ENCODE measurements at places on chromosomes 5 and 9.
A peak's percentile ranks its signal among the peaks of the same experiment; 100 is the strongest.

- no peak for DNase-seq
Observed at GRCh38 chr5:109688630-109688969, 1.1 kb upstream of the MAN2A1 start.

- DNase-seq: no peak
Observed at GRCh38 chr9:113532809-113533190, 69.3 kb downstream of the RGS3 start.

DNA sequence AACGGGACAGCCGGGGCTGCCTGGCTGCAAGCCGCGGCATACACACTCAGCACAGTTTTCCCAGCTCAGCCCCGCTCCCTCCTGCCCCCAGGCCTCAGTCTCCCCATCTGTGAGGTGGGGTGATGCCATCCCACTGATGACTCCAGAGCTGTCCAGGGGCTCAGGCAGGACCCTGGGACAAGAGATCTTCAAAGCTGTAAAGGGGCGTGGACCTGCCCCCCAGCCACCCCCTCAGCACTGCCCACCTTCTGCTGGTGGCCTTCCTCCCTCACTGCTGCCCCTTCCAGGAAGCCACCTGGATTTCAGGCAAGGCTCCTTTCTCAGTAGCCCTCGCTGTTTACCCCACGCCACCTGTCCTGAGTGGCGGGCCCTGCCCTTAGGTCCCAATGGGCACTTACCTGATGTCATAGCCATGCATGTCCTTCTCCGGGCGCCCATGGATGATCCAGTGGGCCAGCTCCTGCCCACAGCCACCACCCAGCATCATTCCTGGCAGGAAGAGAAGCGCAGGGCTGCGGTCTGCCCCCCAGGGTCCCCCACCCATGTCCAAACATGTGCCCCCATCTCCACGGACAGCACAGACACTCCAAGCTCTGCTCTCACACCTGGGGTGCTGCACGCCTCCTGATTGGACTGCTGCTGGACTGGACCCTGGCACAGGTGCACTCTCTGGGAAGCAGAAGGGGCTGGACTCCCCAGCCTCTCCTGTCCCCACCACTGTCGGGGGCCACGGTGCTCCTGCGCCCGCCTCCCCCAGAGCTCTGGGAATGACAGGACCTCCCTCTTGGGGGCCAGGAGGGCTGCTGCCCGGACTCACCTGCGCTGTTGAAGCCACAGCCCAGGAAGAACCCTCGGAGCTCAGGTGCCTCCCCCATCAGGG is 25.7 kb downstream of the SARDH start:
- DNase-seq: no peak

- no peak for DNase-seq
Observed at GRCh38 chr9:108336575-108336974, 519.2 kb downstream of the ACTL7B start.

DNA sequence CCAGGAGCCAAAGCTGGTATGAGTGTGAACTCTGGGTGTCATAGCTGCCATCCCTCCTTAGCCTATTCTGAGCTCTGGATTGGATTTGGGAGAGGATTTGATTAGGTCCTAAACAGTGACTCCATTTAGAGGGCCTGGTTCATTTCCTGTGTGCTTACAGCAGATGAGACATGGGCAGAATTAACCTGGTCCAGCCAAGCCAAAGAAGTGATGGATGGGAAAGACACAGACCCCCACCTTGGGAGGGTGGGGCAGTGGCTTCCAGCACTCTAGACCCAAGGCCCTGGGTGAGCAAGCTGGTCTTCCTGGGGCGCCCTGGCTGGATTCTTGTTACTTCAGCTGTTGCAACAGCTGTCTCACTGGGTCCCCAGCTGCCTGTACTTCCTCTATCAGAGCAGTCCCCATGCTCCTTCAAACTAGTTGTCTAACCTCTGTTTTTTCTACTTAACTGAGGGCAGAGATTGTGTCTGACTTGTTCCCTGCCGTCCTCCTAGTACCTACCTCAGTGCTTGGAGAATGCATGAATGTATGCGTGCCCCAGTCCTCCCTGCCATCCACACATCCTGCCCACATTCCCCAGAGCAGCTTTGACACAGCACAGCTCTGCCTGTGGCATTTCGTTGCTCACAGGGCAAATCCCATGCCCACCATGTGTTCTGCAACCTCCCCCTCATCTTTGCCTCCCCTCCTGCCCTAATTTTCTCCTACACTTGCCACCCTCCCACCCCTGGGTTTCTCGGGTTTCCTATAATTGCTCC is 115.9 kb downstream of the RGS3 start:
- peak; percentile 47 for DNase-seq

DNA sequence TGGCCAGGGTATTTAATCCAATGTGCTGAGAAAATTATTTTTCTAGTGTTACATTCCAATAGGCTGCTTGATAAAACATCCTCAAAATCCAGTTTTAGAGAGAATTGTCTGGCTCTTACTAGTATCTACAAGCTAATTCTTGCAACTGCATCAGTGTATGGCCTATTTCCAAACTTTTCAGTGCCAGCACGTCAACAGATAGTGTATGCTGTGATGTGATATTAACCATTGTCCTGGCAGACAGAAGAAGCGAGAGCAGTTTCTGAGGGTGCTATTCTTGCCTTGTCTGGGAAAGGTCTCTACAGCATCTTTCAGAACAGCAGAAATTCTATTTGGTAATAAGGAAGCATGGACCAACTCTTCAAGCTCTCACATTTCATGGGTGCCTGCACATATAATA is 174.2 kb upstream of the CDH12 start:
- no peak for DNase-seq

GRCh38 chr5:101677961-101678360 is 618.1 kb downstream of the SLCO4C1 start:
- DNase-seq: no peak

- DNase-seq: peak; percentile 36
Observed at GRCh38 chr9:68552700-68553476, 12.2 kb upstream of the TMEM252 start.

GRCh38 chr5:83253720-83254119 is 176.4 kb downstream of the XRCC4 start:
- no peak for DNase-seq

- no peak for DNase-seq
Observed at GRCh38 chr5:87263498-87263897, 4.2 kb upstream of the RASA1 start.

DNA sequence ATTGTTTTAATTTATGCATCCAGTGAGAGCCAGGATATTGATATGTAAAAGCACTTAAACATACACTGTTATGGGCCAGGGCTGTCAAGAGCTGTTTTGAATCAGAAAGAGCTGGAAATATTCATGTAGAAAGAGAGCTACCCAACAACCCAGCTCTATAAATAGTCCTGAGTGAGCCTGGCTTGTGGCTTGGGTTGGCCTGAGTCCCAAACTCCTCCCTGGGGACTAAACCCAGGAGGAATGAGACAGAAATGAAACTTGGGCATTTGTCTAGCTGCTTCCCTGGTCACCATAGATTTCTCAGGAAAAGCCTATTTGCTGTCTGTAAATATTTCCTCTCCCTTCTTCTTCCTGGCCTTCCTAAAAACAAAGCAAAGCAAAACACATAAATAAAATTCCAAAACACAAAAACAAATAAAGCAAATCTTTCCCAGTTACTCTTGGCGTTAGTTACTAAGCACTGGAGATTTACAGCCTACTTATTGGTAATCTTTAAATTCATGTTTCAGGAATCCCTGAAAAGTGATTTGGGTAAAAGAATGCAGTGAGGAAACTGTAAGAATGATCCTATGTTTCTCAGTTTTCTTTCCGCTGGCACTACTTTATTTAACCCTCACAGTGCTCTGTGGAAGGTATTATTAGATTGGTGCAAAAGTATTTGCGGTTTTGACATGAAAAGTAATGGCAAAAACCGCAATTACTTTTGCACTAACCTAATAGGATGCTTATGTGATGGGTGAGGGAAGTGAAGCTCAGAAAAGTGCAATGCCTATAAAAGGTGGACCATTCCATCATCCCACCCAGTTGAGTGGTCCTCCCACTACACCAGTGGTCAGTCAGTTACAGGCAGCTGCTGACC is 111.8 kb downstream of the CARTPT start:
- DNase-seq: peak; percentile 42

GRCh38 chr9:36093384-36093783 is 43.1 kb upstream of the GLIPR2 start:
- DNase-seq: no peak

DNA sequence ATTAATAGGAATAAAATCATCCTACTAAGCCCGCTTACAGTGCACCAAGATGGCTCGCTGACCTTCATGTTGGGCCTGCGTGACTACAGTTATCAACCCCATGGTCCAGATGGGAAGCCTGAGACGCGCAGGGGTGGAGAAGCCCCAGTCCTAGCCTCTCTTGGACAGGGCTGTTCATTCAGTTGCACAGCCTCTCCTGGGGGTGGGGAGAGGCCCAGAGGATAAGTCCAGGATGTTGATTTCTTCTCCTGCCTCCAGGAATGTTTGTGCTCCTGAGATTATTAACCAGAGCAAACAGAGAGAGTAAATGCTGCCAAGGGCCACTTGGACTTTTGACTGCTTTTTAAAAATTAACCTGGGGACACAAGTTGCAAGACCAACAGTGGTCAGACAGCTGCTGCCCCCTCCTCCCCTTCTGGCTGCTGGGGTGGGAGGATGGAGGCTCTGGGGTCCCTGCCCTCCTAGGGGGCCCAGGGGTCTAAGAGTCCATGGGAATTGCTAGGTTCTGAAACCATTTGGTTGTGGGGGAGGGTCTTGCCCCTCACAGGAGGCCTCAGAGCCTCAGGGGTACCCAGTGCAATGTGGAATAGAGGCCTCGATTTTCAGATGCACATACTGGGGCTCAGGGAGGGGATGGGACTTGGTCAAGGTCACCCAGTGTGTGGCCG is 2.8 kb upstream of the AMBP start:
- DNase-seq: no peak

DNA sequence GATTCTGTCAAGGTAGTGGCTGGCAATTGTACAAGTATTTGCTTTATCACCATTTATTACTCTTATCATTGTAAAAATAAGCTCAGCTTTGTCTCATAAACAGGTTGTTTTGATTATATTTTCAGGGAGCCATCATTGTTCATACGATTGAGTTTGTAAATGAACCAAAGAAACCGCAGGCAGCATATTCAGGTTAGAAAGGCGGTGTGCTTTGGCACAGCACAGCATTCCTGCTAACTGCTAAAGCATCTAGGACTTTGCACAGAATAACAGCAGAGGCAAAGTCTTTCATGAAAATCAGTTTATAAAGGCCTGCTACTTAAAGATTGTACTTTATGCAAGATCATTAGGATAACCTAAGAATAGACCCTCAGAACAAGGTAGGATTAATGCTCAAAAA is 281.5 kb upstream of the SLC24A2 start:
- no peak for DNase-seq

DNA sequence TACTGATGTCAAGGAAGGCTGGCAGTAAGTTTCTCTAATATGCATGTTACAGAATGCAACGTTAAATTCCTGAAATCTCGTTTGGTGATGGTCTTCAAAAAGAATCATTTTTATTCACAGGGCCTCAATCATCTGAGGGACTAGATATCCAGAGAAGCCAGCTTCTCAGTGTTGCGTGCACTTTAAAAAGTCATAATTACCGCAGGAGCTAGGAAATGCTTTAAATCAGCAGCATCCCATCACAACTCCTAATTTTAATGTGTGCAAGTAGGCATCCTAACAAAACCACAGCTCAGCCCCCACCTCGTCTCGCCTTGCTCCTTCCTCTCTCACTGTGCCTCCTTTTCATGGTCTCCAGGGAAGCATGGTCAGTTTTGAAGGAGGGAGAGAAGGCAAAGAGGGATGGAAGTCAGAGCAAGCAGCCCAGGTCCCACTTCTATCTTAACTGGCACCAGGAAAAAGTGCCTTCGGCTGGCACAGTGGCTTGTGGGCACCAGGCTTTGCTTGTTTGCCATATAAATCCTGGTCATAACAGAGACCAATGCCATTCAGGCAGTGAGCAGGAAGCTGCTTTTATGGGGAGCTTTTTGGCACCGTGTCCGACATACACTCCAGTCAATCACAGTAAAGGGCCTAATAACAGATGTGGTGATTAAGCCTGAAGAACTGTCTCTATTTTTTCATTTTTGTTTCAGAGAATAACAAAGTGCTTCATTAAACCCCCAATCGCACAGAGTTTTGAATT is 21.4 kb downstream of the MEGF10 start:
- DNase-seq: no peak

DNA sequence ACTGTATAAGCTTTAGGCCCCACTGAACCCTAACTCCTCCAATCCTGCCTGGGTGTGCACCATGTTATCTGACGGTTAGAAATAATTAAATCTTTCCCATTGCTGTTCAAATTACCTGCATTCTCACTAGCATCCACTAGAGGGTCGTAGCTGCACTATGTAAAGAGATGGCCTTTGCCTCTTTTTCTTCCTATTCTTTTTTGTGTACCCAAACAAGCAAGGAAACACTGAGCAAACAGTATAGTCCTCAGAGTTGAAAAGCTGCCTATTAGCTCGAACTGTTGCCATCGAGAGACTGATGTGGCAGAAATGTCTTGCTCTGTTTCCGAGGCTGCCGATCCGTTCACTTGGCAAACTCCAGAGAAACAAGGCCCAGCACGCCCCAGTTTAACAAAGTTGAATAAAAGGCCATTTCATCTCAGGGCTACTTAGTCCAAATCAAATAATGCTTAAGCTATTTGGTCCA is 163.8 kb upstream of the TRPM3 start:
- DNase-seq: peak; percentile 40

DNA sequence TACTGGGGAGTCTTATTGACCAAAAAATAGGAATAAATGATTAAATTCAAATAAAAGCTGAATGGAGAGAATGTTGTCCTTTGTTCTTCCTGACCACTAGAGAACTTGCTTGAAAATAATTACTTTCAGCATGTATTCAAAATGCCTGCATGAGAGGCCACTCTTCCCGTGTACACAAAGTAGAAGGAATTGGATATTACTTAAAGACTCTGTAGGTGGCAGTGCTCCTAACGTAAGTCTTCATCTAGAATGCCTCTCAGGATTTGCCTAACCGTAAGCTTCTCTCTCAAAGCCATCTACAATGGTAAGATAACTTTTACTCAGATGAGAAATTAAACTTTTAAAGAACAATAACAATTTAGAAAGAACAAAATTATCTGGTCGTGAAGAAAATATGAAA is 620.0 kb upstream of the CCNG1 start:
- DNase-seq: no peak

GRCh38 chr5:167565189-167565954 is 726.1 kb upstream of the WWC1 start:
- no peak for DNase-seq

- DNase-seq: no peak
Observed at GRCh38 chr5:39700523-39700922, 275.7 kb upstream of the DAB2 start.

- peak; percentile 80 for DNase-seq
Observed at GRCh38 chr5:56011835-56012234, 17.1 kb upstream of the IL6ST start.

DNA sequence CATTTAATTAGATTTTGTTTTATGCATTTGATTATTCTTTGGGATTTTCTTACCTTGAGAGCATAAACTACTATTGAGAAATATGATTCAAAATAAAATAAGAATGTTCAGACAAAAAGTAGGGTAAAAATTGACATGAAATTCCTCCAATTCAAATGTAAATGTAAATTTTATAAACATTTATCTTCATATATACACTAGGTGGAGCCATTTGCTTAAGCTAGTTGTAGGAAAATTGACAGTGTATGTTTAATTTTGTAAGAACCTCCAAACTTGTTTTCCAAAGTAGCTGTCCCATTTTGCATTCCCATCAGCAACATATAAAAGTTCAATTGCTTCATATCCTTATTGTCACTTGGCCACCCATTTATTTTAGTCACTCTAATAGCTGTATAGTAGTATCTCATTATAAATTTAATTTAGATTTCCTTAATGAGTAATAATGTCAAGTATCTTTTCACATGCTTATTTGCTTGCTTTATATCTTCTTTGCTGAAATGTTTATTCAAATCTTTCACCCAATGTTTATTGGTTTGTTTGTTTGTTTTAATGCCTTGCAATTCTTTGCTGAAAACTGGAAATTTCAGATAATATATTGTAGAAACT is 37.6 kb upstream of the SLCO6A1 start:
- no peak for DNase-seq

GRCh38 chr9:105858877-105859276 is 164.5 kb downstream of the TMEM38B start:
- no peak for DNase-seq

All from NCI-H226 (cell line).